NCI-H1930 (cell line): ENCODE measurements at places on chromosomes 2 and 18.

GRCh38 chr2:195662138-195662537 is 5.1 kb downstream of the SLC39A10 start:
- no peak for DNase-seq

DNA sequence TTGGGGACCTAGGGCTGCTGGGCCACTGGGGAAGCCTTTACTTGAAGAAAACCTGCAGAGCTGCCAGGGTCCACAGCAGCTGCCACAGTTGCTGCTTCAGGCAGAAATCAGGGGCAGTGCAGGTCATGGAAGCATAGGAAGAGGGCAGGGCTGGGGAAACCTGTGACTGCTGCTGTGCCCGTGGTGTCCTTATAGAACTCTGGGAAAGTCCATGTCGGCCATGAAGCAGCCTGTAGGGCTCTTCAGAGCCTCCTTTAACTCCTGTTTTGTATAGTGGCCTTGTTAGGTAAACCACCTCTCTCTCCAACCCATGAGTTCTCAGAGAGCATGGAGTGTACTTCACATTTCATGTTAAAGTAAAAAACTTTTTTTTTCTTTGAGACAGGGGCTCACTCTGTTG is 62.1 kb downstream of the SMAD4 start:
- no peak for DNase-seq

DNA sequence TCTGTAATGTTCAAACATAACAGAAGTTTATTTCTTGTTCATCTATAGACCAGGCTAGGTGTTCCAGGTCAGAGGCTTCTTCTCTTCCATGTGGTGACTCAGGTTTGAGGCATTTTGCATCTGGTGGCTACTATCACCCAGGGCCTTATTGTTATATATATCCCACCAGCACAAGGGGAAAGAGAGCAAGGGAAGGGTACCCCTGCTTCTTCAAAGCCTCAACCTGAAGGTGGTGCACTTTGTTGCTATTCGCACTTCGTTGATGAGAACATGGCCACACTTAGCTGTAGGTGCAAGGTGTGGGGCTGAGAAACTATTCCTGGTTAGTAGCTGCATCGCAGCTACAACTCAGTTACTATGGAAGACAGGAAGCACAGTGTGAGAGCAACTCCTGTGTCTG is 27.4 kb upstream of the SLC3A1 start:
- no peak for DNase-seq

DNA sequence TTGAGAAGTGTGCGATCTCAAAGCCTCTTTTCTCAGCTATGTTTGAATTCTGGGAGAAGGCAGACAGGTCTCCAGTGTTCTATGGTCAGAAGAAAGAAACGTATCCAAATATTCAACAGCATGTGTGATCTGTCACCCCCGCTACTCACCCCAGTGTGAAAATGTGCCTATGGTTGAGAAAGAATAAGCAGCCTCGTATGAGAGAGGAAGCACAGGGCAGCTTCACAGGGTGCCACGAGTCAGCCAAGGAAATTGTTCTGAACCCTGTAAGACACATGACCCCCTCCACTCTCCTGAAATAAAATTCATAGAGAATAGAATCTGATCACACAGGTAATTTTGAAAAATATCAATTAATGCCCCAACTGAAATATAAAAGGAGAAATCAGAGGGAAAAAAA is 8.0 kb upstream of the SF3B1 start:
- DNase-seq = no peak

GRCh38 chr2:54444503-54444902 is 11.6 kb upstream of the SPTBN1 start:
- no peak for DNase-seq

DNA sequence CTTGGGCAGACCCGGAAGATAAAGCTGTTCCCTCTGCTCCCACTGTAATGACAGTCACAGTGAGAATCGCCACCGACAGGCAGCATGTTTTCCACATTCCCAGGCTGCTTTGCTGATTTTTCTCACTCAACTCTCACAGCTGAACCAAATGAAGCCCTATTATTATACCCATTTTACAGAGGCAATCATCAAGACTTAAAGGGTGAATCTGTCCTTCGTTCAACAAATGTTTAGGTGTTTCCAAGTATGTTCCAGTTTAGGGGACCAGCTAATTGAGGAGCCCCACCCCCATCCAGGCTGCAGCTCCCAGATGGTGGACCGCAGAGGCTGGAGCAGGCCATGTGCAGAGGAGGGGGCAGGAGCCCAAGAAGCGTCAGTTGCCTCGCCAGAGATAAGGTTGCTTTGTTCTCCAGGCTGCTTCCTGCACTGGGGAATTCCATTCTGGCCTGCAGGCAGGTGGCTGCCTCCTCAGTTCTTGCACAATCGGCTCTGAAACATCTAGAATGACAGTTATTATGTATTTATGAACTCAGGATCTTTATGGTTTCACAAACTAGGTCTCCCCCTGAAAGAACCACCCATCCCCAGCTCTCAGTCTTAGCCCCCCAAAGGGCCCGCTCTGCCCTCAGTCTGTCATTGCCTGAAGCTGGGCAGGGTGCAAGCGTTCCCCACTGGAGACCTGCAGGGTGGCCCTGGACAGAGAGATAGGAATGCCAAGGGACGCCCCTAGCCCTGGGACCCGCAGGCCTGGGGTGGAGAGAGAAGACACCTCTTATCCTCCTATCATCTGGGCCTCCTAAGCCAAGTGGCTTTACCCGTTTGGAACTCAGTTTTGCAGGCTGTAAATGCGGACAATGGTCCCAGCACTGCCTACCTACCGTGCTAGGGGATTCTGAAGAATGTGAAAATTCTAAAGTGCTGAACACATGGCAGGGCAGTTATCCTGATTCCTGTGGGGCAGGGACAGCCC is 49.1 kb upstream of the MYCN start:
- DNase-seq = no peak

DNA sequence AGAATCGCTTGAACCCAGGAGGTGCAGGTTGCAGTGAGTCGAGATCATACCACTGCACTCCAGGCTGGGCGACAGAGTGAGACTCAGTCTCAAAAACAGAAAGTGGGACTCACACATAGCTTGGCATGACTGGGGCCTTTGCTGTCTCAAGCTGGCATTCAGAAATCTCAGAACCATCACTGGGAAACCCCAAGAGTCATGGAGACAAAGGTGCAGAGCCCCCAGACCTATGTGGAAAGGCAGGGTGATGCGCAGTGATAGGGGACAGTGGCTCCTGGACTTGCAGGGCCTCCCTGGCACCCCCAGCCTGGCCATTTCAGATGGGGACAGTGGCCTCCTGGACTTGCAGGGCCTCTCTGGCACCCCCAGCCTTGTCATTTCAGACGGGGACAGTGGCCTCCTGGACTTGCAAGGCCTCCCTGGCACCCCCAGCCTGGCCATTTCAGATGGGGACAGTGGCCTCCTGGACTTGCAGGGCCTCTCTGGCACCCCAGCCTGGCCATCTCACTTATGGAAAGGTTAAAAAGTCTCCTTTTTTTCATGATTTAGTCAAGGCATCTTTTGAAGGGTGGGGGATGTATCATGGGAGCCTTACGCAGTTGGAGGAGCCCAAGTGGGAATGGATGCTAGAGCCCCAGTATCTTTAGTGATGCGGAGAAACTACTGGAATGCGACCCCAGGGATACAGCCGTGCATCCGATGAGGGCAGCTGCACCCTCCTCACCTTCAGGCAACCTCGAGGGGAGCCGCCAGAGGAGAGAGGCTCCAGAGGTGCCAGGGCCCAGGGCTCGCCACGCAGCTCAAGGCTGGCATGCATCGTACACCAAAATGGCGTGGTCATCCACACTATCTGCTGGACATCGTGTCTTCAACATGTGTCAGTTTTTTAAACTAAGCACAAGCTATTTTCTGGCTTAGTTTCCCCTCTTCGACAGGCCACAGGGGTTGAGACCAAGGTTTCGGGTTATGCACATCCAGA is 30.5 kb downstream of the ZNF516 start:
- no peak for DNase-seq

- no peak for DNase-seq
Measured at GRCh38 chr18:41974796-41975201, 19.8 kb downstream of the PIK3C3 start.

GRCh38 chr2:11915650-11916049 is 169.2 kb downstream of the LPIN1 start:
- DNase-seq = no peak

DNA sequence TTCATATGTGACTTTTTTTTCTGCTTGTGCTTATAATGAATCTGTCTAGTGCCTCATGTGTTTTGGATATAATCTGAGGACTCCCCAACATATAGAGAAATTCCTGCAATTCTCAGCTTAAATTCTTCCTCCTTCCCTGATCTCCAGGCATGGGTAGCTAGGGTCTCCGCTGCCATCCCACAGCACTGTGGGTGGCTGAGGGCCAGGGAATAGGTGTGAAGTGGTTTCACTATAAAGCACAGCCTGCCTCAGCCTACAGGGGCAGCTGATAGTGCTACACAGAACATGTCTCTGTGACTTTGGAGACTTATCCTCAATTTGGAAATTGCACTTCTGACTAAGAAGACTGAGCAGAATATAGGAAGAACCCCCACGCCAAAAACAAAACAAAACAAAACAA is 137.3 kb upstream of the NABP1 start:
- no peak for DNase-seq

- DNase-seq = no peak
Measured at GRCh38 chr2:26298638-26299393, 47.1 kb upstream of the SELENOI start.

DNA sequence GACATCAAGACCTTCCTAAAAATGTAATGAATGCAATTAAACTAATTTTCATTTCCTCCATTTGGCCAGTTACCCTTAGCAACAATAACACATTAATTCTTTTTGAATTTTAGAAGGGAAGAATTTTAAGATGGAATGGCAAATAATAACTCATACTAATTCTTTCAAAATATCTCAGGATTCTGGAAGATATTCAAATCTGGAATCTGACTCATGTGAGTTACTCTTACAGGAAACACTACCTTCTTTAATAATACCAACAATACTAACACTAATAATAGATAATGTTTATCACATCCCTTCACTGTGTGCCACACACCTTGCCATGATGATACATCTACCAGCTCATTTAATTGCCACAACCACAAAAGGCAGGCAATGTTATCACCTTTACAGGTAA is 46.4 kb downstream of the ZNF521 start:
- no peak for DNase-seq

- DNase-seq = no peak
Measured at GRCh38 chr18:11655606-11655932, 33.5 kb upstream of the GNAL start.

GRCh38 chr2:74528600-74529356 is 728 bp downstream of the AUP1 start:
- no peak for DNase-seq

DNA sequence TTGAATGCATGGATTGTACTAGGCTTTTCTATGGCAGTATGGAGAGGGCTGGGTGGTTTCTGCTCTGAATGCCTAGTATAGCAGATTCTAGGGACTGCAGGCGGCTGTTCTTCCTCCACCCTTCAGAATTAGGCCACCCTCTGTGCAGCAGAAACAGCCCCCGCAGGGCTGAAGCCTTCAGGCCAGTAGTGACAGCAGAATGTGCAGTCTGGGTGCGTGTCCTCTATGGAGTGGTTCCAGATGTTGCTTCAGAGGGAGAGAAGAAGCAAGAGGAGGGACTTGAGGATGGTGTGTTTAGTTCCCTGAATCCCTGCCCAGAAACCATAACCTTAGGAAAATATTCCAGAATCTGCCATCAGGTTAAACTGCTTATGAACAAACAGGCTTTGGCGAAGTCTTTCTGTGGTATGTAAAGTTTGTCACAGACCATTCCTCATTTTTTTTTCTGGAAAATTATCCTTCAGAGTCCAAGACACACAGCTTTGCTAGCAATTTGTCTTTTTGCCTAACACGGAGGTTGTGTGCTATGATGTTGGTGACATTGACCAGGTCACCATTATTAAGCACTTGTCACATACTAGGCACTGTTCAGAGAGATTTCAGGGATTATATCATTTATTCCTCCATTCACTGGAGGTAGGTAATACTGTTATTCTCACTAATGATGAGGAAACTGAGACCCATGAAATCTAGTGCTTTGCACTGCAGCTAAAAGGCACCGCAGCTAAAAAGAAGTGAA is 21.1 kb downstream of the CASP10 start:
- DNase-seq = no peak

- DNase-seq = no peak
Measured at GRCh38 chr2:84766791-84767190, 114.1 kb downstream of the TRABD2A start.

GRCh38 chr2:158756976-158757375 is 38.1 kb upstream of the DAPL1 start:
- DNase-seq = no peak
